ENCODE measurements at places on chromosomes 7 and 10.

DNA sequence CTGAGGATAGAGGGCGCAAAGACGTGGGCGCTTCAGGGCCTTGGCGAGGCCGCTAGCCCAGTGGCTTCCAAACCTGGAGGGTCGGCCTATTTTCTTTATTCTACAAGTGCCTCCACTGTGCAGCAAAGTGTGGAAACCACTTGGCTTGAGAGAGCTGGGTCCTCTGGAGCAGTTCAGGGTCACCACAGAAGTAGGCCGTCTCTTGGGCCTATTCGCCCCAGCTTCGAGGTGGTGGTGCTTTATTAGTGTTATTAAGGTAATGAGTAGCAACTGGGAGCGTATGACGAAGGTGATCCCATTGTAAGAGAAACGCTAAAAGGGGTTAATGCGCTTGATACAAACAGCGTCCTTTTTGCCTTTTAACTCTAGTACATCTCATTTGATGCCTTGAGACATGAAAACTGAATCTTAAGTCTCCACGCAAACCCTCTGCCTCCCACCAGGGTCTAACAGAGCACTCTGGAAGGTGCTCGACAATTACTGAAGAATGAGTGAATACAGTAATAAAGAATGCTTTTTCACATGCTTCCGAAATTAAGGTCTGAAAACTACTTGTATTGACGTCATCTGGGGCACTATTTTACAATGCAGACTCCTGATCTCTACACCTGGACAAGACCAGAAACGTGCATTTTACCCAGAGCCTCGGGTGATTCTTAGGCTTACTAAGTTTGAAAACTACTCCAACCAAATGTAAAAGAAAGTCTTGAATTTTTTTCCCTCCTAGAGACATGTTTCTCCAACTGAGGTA, 647 bp upstream of the GSAP start:
- no peak for DNase-seq

DNA sequence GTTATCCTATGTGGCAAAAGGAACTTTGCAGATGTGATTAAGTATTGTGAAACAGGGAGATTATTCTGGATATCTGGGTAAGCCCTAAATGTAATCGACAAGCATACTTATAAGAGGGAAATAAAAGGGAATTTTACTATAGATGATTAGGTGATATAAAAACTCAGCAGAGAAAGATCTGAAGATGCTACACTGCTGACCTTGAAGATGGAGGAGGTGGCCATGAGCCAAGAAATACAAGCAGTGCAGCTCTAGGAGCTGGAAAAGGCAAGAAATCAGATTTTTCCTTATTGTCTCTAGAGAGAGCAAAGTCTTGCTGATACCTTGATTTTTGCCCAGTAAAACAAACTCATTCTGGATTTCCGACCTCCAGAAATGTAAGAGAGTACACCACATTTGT, 67.7 kb downstream of the BRAF start:
- DNase-seq = no peak

- no peak for DNase-seq
Observed at GRCh38 chr7:131124867-131125266, 202.8 kb upstream of the MKLN1 start.

- DNase-seq = no peak
Observed at GRCh38 chr10:84256510-84257342, 11.9 kb downstream of the RGR start.

DNA sequence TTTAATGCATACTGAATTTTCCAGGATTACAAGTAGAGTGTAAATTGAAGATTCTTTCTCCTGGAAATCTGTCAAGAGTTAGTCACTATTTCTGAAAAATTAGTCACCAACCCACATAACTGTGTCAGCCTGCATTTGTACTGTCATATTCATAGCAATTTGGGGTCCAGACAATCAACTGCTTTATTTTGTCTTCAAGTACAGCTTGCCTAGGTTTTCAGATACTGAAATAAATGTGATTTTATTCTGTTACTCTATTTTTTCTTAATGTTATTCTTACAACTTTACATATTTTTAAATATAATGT, 55.1 kb downstream of the CUBN start:
- DNase-seq = no peak

DNA sequence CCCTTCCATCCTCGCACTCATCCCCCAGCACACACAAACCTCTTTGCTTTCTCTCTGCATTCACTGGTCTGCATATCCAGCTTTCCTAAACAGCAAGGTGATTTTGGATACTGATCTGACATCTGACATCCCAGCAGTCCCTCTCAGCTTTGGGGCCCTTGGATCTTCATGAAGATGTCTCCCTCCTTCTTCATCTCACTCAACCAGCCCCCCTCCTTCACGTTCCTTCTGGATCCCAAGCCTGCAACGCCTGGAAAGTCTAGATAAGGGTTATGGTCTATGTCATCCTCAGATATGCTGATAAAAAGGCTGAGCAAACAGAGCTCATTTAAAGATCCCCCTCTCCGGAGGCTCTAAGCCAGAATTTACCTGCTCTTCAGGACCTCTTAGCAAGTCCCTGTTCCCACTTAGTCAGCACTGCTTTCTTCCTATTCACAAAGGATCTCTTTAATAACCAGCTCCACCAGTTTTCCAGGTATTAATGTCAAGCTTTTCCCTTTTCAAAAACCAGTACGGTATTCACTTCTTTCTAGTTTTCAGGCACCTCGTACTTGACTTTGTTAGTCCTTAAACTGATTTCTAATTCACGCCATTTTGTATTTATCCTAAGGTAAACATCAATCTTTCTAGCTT, 38.9 kb downstream of the CREB3L2 start:
- DNase-seq = no peak

GRCh38 chr7:36115448-36116321, 37.4 kb upstream of the EEPD1 start:
- no peak for DNase-seq

DNA sequence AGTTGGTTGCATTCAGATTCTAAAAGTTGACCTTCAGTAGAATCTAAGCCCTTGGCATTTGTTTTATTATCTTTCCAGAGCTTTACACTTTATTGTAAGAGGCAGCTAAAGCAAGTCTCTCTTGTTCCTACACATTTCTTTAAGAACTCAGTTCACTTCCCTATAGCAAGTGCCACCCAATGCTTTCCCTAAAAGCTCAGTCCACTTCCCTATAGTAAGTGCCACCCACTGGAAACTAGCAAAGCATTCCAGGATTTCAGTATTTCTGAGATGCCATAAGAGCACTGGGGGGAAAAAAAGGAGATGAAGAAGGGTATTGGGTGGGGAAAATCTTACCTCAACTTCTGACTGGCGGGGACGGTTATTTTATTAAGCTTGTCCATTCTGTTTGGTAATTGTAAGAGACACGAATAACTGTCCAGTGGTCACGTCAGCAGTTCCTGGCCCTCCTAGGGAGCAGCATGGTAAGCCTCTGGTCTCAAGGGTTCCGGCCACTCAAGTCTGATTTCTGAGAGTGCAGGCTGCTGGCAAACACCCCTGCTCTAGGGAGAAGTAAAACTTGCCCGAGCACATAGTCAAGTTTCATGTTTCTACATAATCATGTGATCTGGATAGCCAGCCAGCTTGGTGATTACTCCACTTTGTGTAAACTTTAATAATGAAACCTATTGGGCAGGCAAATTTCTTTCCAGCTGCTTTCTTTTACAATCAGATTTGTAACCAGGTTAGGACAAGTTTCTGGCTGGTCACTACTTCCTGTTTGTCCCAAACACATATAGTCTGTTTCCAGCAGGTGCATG, at the start of gene BLNK:
TSS of gene BLNK (minus strand) at position 554 of the 800 bp plus-strand sequence. CDS start at position 383, 171 bp downstream.
- DNase-seq = no peak

DNA sequence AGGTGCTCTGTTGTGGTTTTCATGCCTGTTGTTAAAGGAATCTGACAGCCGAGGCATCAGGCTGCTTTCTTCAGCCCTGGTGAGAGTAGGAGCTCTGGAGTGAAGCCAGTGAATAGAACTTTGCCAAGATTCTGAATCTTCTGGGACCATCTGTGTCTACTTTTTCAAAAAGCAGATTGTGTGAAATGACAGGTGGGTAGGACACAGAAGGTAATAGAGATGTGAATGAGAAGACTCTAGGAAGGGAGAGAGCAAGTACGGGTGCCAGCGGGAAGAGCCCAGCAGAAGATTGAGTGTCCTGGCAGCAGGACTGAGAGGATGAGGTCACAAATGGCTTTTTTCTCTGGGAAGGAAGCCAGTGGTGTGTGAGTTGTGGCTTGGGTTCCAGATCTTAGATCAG, 429.2 kb downstream of the SDK1 start:
- no peak for DNase-seq

GRCh38 chr7:141697211-141697871, 4.6 kb downstream of the DENND11 start:
- DNase-seq = no peak

DNA sequence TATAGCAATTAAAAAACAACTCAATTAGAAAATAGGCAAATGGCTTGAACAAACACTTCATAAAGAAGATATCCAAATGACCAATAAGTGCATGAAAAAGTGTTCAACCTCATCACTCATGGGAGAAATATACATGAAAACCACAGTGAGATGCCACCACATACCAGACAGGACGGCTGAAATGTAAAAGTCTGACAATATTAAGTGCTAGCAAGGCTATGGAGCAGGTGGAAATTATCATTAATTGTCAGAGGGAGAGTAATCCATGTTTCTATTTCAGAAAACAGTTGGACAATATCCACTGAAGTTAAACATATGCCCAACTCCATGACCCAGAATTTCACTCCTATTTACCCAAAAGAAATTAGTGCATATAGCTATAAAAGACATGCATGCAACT, 42.6 kb upstream of the GRID1 start:
- no peak for DNase-seq

DNA sequence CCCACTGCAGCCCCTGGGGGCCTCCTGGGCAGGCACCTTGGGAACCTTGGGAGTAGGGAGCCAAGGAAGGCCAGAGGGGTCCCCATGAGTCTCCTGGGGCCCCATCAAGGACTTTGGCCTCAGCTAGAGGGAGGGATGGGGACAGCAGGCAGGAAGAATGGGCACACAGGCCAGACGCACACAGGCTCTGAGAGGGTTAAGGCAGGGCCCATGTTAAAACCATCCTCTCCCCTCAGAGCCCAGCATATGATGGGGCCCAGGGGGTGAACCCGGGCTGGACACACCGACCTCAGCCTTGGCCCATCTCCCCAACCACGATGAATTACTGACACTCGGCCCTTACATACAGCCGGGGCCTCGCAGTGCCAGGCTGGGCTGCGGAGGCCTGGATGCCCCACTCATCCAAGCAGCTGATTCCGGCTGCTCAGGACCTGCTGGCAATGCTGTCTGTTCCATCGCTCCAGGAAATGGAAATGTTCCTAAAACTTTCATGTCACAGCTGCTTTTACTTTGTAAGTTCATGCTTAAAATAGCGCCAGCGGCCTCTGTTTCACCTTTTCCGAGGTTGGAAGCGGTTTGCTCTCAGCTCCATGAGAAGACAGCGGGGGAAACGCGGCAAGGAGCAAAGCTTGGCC, 17.3 kb upstream of the INPP5A start:
- no peak for DNase-seq

GRCh38 chr7:135428011-135428410, 81.9 kb downstream of the CNOT4 start:
- DNase-seq = no peak

DNA sequence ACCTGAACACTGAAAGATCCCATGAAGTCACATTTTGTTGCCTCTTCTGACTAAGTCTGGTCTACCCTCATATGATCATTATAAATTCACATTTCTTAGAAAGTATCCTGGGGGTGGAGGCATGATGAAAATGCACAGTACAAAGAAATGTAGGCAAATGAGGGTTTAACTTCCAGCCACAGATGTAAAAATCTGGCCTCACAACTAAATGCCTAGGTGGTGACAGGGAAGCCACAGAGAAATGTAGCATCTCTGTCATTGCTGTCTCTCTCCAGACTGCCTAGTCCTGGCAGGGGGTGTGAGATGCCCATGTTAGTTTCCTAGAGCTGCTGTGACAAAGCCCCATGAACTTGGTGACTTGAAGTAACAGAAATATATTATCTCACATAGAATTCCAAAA, 395.9 kb downstream of the SORCS3 start:
- no peak for DNase-seq

GRCh38 chr7:28176174-28176573, 4.4 kb downstream of the JAZF1 start:
- DNase-seq = no peak

DNA sequence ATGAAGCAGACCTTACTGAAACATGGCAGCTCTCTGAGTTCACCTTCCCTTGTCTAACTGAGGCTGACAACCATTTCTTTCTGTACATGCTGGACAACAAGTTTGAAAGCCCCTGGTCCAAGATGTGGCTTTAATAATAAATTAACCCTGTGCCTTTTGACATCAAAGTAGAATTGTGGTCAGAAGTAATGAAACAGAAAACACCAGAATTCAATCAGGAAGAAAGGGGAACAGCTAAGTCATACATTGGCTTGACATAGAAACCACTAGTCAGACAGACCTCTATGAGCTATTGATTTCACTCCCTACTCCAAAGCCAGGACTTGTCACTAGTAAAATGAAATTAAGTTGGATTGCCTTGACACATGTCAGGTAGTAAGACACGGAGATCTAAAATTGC, 175.2 kb upstream of the ASAH2 start:
- DNase-seq = no peak

DNA sequence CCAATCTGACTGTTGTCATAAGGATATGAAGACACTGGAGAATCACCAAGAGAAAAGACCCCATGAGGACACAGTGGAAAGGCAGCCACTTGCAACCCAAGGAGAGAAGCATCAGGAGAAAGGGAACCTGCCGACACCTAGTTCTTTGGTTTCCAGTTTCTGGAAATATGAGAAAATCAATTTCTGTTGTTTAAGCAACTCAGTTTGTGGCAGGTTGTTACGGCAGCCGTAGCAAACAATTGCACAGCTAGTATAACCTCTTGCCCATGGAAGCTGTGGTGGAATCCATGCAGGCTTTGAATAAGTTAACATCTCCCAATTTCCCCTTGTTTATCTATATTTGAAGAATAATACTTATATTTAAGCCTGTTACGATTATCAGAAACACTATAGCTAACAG, 1103.0 kb upstream of the PHF14 start:
- DNase-seq = no peak

DNA sequence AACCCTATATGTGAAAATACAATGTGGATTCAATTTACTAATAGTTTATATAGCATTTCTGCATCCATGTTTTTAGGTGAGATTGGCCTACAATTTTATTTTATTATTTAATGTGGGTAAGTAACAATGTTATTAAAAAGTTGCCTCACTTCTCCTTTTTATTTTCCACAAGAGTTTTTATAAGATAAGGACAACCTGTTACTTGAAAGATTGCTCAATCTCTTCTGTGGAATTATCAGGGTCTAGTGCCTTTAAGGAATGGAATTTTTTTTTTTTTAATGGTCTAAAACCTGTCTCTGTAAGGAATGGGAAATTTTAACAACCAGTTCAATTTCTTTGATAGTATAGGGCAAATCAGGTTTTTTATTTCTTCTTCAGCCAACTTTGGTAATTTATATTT, 53.9 kb upstream of the RAB18 start:
- DNase-seq = no peak
